Activated CD4-positive, alpha-beta memory T cell treated with anti-CD3 and anti-CD28 coated beads, Interleukin-2, amount 10 ng/mL, durations not matched to agents 7 days and 5 days (primary cell): ENCODE measurements at places on chromosomes 4 and X.

DNA sequence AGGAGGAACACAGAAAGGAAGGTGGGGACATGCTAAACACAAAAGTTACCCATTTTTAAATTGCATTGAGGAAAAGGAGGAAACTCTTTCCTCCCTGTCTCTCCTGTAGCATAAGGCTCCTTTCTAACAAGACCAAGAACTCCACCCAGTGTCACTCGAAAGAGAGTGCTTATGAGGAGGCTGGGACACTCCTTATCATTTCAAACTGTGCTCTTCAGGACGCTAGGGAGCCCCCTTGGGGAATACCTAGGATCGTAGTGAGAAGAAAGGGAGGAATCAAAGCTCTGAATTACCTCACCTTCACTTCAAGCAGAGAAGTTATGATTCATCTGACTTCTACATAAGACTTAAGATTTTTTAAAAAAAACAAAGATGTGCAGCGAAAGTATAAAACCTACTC, 65.5 kb downstream of the F9 start:
- H3K27me3 ChIP-seq = no peaks in the 10 kb centered on the region
- H3K4me3 ChIP-seq = no peak overlapping the region
- no peaks in the 10 kb centered on the region for H3K36me3 ChIP-seq

- H3K27ac ChIP-seq = no peak overlapping the region
- H3K27me3 ChIP-seq = no peaks in the 10 kb centered on the region
- H3K4me1 ChIP-seq = no peaks in the 10 kb centered on the region
- DNase-seq = no peak
- no peak overlapping the region for H3K4me3 ChIP-seq
Observed at GRCh38 chr4:174928575-174929253, 10.6 kb downstream of the ADAM29 start.

DNA sequence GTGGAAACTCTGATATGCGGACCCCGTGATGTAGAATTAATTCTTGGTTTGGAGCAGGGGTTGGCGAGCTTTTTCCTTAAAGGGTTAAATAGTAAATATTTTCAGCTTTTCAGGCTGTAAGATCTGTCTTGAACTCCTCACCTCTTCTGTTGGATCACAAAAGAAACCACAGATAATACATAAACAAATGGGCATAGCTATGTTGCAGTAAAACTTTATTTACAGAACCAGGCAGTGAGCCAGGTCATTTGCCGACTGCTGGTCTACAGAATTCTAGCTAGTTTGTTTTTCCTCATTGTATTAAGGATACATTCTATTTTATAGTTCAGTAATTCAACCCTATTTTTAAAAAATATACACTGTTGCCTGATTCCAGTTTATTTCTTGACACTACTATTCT, 116.6 kb downstream of the PAPSS1 start:
- H3K4me1 ChIP-seq = no peaks in the 10 kb centered on the region
- no peak for DNase-seq
- H3K27ac ChIP-seq = no peak overlapping the region
- H3K27me3 ChIP-seq = no peaks in the 10 kb centered on the region

GRCh38 chr4:164304861-164305260, 449.1 kb upstream of the SMIM31 start:
- no peak for DNase-seq
- H3K4me3 ChIP-seq = no peak overlapping the region
- H3K27me3 ChIP-seq = no peaks in the 10 kb centered on the region
- H3K4me1 ChIP-seq = no peaks in the 10 kb centered on the region
- H3K36me3 ChIP-seq = no peaks in the 10 kb centered on the region

DNA sequence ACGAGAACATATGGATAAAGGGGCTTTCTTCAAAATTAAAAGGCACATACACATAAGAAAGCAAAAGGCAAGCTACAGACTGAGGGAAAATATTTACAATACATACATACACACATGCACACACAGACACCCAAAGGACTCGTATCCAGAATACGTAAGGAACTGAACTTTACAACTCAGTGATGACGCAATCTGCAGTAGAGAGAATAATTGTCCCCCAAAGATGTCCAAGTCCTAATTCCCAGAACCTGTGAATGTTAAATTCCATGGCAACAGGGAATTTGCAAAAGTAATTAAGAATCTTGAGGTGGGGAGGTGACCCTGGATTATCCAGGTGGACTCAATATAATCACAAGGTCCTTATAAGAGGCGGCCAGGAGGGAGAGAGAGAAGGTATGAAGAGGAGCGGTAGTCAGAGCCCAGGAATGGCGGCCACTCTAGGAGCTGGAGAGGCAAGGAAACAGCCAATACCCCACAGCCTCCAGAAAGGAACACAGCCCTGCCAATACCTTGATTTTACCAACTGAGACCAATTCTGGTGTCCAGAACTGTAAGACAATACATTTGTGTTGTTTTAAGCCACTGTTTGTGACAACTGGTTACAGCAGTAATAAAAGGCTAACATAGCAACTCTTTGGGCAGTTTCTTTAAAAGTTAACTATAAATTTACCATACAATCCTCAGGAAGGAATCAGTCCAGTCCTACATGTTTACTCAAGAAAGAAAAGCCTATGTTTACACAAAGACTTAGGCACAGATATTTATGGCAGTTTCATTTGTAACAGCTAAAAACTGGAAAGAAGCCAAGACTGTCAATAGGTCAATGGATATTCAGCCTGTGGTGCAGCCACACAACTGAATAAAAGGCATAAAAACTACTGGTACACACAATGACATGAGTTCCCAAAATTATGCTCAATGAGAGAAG, 27.3 kb upstream of the STS start:
- no peak for DNase-seq
- H3K4me1 ChIP-seq = peaks cover 11% of the 10 kb centered on the region
- H3K27ac ChIP-seq = no peak overlapping the region
- H3K27me3 ChIP-seq = no peaks in the 10 kb centered on the region

DNA sequence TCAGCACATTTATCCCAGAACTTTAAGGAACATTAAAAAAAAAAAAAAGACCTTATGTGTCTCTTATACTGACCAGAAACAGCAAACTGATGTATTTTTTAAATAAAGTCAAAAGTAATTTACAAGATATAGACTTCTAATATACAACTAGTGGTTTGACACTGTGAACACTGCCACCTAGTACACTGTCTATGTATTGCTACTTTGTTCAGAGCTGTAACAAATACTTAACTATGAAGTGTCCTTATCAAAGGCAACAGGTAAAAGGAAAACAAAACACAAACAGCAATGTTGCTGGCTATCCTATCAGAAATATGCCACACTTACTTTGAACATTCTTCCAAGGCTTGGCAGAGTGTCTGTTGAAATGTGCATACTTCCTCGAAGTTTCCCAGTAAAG, 60.4 kb downstream of the CD40LG start:
- H3K27ac ChIP-seq = no peak overlapping the region
- DNase-seq = no peak
- peaks cover 52% of the 10 kb centered on the region for H3K36me3 ChIP-seq
- peaks cover 33% of the 10 kb centered on the region for H3K4me1 ChIP-seq

GRCh38 chrX:152900937-152901445, 3.1 kb downstream of the ZNF185 start:
- no peaks in the 10 kb centered on the region for H3K36me3 ChIP-seq
- H3K27ac ChIP-seq = no peak overlapping the region
- H3K4me3 ChIP-seq = no peak overlapping the region
- H3K4me1 ChIP-seq = no peaks in the 10 kb centered on the region

DNA sequence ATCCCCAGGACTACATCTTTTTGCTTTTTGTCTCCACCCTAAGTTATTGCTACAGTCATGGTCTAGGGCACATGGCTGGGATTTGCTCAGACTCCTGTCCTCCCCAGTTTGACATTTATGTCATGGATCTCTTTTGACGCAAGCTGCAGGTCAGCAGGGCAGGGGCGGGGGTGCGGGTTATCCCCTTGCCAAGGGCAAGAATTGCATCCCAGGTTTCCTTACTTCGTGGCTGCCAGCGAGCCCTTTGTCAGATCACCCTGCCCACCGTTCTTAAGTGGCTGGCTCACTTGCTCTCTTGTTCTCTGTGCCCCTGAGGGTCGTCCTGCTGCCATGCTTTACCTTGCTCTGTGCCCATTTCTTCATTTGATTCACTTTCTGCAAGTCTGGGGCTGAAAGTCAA, 21.1 kb upstream of the UBA1 start:
- H3K4me1 ChIP-seq = no peaks in the 10 kb centered on the region
- no peak overlapping the region for H3K27ac ChIP-seq
- peaks cover 34% of the 10 kb centered on the region for H3K36me3 ChIP-seq
- no peaks in the 10 kb centered on the region for H3K27me3 ChIP-seq
- H3K4me3 ChIP-seq = no peak overlapping the region

GRCh38 chrX:12973561-12974304, 1.2 kb upstream of the TMSB4X start:
- no peaks in the 10 kb centered on the region for H3K27me3 ChIP-seq
- DNase-seq = peak; percentile 59
- peak overlapping the region; percentile 97 for H3K27ac ChIP-seq
- H3K36me3 ChIP-seq = peaks cover 49% of the 10 kb centered on the region
- peak overlapping the region; percentile 89 for H3K4me3 ChIP-seq

GRCh38 chrX:69597399-69597798, 18.5 kb upstream of the EDA start:
- H3K36me3 ChIP-seq = no peaks in the 10 kb centered on the region
- no peaks in the 10 kb centered on the region for H3K4me1 ChIP-seq
- no peak for DNase-seq
- H3K27ac ChIP-seq = no peak overlapping the region
- no peaks in the 10 kb centered on the region for H3K27me3 ChIP-seq

DNA sequence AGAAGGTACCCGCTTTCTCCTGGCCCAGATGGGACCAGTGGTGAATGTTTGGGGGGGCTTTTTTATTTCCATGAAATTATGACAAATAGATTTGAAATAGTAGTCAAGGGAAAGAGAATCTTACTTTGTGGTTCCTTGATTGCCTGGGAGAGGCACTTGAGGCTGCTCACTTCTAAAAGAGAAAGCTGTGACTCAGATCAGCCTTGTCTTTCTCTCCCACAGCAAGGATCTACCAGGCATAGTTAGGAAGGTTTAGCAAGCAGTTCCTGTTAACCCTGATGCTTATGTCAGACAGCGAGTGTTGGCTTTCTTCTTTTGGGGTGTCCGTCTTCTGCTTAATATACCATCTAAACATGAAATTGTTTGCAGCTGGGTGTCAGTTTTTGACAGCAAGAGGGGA, 114.5 kb downstream of the TSPAN7 start:
- no peak overlapping the region for H3K27ac ChIP-seq
- H3K4me1 ChIP-seq = peaks cover 3% of the 10 kb centered on the region
- H3K4me3 ChIP-seq = no peak overlapping the region
- DNase-seq = no peak

DNA sequence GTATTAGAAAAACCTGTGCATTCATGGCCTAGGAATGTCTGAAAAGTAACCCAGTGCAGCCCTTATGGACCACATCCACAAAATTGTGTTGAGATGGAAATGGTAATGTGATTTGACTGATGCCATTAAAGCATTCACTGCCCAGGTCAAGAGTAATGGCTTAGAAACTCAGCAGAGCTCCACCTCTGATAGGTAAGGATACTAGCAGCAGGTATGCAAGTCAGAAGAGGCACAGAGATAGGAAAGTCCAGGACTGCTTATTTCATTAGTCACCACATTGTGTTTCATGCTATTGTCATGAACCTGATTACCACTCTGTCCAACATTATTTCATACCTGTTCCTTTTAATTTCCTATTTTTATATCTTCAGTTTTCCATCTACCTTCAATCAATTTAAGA, 2042.2 kb downstream of the ARAP2 start:
- no peak for DNase-seq
- no peak overlapping the region for H3K27ac ChIP-seq
- no peaks in the 10 kb centered on the region for H3K36me3 ChIP-seq
- no peak overlapping the region for H3K4me3 ChIP-seq
- H3K4me1 ChIP-seq = no peaks in the 10 kb centered on the region

GRCh38 chr4:132592850-132593249, 556.2 kb upstream of the PCDH10 start:
- no peaks in the 10 kb centered on the region for H3K27me3 ChIP-seq
- no peak overlapping the region for H3K27ac ChIP-seq
- DNase-seq = no peak
- no peaks in the 10 kb centered on the region for H3K4me1 ChIP-seq
- H3K36me3 ChIP-seq = no peaks in the 10 kb centered on the region

DNA sequence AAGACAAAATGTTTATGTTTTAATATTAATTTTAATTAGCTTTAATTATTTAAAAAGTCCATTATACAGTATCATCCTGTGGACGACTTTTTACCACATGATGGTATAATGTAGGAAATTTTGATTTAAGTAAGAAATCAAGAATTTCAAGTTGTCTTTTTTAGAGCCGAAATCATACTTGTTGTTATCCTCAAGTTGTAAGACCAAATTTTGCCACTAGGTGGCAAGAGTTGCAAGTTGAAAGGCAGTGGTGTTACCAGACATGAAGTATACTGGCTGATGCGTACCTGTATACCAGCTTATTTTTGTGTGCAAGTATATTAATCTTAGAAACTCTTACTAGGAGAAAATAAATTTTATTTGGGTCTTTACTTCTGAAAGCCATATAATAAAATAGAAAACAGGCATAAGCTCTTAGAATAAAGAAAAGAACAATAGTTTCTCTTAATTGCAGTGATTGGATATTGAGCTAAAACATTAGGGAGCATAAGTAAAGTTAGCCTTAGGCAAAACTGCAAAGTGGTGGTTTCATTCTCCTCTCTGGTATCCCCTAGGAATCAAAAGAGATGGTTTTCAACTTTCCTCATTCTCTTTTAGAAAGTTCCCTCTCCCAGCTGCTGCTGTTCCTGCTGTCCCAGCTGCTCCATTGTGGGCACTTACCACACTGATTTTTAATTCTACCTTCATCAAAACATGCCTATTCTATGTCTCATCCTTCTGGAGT, 118.0 kb upstream of the WDFY3 start:
- no peaks in the 10 kb centered on the region for H3K4me1 ChIP-seq
- no peak for DNase-seq
- no peak overlapping the region for H3K4me3 ChIP-seq
- no peak overlapping the region for H3K27ac ChIP-seq

GRCh38 chrX:67346667-67347066, 197.2 kb upstream of the AR start:
- no peaks in the 10 kb centered on the region for H3K36me3 ChIP-seq
- DNase-seq = no peak
- no peaks in the 10 kb centered on the region for H3K4me1 ChIP-seq
- no peaks in the 10 kb centered on the region for H3K27me3 ChIP-seq

DNA sequence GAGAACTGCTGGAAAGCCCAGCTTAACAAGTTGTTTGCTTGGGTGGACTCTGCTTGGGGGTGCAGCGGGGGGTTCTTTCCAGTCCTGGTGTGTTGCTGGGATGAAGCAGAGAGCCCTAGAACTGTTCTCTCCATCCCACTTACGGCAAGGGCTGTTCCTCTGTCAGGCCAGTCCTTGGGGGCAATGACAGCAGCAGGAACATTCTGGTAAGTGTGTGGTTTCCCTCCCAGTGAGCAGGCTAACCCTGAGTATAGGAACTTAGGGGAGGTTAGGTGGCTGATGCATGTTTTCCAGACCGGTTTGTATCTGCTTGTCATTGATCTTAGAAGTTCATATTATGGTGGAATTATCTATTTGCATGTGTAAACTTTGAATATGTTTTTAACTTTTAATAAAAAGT, 46.9 kb upstream of the TLR2 start:
- no peak for DNase-seq
- no peaks in the 10 kb centered on the region for H3K4me1 ChIP-seq
- H3K4me3 ChIP-seq = no peak overlapping the region

GRCh38 chr4:39614487-39615162, 24.0 kb downstream of the SMIM14 start:
- DNase-seq = no peak
- no peak overlapping the region for H3K27ac ChIP-seq
- H3K4me3 ChIP-seq = no peak overlapping the region
- no peaks in the 10 kb centered on the region for H3K36me3 ChIP-seq
- no peaks in the 10 kb centered on the region for H3K4me1 ChIP-seq
- no peaks in the 10 kb centered on the region for H3K27me3 ChIP-seq

GRCh38 chrX:153448556-153449367, 2.9 kb upstream of the TREX2 start:
- DNase-seq = no peak
- no peaks in the 10 kb centered on the region for H3K36me3 ChIP-seq
- no peak overlapping the region for H3K27ac ChIP-seq
- H3K4me1 ChIP-seq = no peaks in the 10 kb centered on the region
- no peak overlapping the region for H3K4me3 ChIP-seq
